ENCODE measurements at places on chromosomes 11 and 22.

DNA sequence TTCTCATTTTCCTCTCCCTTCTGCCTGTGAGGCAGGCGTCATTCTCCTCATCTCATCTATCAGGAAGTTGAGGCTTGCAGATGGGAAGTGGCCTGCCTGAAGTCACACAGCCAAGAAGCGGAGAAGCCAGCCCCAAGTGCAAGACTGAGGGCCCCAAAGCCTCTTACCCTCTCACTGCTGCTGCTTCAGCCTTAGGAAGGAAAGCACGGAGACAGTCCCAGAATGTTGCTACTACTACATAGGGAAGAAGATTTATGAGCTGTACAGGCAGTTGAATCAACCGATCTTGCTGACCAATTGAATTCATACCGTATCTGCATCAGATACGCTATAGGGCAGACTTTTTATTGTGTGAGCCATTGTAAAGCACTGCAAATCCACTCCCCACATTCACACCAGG lies 89.0 kb downstream of the CWC15 start:
- DNase-seq = no peak

- DNase-seq = no peak
These were observed 16.8 kb upstream of the RGL4 start for GRCh38 chr22:23673826-23674690.

GRCh38 chr22:47657224-47657623 lies 894.8 kb downstream of the TBC1D22A start:
- DNase-seq = no peak

GRCh38 chr11:109426442-109427240 lies 4.7 kb downstream of the C11orf87 start:
- DNase-seq = no peak

- DNase-seq = no peak
These were observed 140.4 kb downstream of the PARVA start for GRCh38 chr11:12517741-12518140.

DNA sequence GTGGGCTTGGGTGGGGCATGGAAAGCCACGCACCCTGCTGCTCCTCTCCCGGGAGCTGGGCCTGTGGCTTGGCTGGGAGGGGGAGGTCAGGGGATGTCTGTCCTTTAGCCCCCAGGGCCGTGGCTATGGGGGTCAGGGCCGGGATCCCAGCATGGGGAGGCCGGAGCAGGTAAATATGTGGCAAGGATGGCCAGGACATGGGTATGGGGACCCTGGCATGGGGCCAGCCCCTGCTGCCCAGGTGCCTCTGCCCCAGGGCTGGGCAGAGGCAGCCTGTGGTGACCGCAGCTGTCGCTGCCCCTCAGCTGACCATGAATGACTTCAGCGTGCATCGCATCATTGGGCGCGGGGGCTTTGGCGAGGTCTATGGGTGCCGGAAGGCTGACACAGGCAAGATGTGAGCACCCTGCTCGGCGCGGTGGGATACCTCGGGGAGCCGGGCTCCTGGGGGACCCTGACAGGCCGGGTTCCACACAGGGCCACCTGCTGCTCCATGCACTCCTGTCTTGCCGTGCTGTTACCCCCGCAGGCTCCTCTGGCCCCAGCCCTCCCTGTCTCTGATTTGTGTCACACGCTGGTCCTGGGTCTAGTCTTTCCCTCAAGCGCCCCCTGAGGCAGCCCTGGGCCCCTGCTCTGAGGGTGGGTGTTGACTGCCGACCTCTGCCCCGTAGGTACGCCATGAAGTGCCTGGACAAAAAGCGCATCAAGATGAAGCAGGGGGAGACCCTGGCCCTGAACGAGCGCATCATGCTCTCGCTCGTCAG lies 8.1 kb upstream of the ANKRD13D start:
- no peak for DNase-seq

- DNase-seq = no peak
These were observed 36.7 kb downstream of the ACO2 start for GRCh38 chr22:41505511-41506220.

GRCh38 chr11:118058311-118059245 lies 18.3 kb upstream of the TMPRSS4 start:
- DNase-seq = no peak

DNA sequence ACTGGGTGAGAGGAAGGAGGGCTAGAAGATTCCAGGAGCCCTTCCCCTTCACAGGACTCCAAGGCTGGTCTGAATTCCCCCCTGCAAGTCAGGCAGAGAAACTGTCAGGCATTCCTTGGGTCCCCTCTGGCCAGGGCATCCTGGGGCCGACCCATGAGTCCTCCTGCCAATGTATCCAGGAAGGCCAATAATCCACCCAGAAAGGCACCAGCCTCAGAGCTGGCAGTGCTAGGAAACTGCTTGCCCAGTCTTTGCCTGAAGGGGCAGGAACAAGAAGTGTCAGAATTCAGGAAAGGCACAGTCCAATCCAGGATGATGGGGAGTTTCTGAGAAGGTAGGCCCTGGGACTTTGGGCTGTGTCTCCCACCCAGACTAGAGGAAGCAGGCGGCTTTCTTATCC lies 41.0 kb downstream of the BUD13 start:
- no peak for DNase-seq

- DNase-seq = no peak
These were observed 85.2 kb downstream of the IGLL1 start for GRCh38 chr22:23494930-23495266.

DNA sequence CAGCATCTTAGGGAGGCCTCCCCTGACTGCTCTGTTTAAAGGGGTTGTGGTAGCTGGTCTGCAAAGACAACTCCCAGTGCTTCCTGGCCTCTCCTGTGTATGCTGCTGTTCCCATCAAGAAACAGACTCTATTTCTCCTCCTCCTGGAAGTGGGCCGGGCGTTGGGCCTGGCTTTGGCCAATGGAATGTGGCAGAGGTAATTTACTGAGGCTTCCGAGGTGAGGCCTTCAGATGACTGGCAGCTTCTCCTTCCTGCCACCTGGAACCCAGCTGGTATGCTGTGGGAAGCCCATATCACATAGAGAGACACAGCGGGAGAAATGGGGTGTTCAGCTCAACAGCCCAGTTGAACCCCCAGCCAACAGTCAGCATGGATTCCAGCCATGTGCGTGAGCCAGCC lies 25.1 kb upstream of the EIF3D start:
- no peak for DNase-seq

- peak; percentile 52 for DNase-seq
These were observed 25.0 kb upstream of the TMPRSS4 start for GRCh38 chr11:118051611-118052461.

DNA sequence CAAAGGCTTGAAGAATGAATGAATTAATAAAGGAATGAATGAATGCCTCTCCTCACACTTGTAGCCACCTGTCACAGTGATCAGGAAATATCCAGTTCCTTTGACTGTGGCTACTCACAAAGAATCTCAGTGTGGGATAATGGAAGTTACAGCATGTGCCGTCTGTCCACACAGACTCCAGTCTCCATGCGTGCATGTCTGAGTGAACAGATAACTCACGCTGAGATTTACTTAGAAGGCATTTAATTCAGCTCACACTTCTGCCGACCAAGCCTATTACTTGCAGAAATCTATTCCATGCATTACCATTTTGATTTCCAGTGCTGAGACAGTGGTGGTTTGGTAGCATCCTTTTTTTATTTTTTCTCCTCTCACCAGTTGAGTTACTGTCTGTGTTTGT lies 32.3 kb upstream of the HMGXB4 start:
- DNase-seq = no peak

- no peak for DNase-seq
These were observed 64.9 kb downstream of the BCR start for GRCh38 chr22:23245045-23245798.

GRCh38 chr11:57798905-57799559 lies 37.4 kb downstream of the CTNND1 start:
- no peak for DNase-seq

DNA sequence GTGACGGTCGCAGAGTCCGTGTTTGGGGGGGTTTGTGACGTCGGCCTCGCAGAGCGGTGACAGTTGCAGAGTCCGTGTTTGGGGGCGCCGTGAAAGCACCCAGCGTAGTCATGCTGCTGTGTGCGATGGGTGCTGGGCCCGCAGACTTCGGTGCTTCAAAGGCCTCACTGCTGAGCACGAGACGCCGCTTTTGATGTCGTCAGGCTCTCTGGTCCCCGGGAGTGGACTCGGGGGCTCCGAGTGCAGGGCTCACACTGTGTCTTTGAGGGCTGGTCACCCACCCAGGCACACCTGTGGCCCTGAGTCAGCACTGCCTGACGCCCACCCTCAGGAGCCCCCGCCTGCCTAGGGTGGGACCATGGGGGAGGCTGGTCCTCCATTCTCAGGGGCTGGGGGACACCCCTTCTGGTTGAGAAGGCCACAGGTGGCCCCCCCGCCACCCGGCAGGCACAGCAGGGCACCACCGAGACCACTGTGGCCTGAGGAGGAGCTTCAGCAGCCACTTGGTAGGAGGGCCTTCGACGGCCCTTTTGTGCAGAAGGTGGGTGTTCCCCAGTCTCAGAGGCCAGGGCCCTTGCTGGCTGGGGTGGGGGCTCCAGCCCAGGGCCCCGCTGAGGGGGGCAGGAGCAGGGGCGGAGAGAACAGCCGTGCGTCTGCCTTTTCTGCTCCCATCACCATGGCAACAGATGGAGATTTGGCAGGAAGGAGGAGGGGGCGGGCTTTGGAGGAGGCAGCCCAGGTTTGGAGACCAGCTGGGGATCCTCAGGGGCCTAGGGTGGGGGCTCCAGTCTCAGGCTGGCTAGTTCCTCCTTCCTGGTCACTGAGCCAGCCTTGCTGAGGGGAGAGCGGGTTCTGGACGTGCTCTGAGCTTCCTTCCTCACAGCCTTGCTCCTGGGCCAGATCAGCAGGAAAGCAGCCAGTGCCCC lies 20.9 kb downstream of the BRSK2 start:
- DNase-seq = no peak

GRCh38 chr11:106727256-106727655 lies 291.0 kb downstream of the GUCY1A2 start:
- DNase-seq = no peak

DNA sequence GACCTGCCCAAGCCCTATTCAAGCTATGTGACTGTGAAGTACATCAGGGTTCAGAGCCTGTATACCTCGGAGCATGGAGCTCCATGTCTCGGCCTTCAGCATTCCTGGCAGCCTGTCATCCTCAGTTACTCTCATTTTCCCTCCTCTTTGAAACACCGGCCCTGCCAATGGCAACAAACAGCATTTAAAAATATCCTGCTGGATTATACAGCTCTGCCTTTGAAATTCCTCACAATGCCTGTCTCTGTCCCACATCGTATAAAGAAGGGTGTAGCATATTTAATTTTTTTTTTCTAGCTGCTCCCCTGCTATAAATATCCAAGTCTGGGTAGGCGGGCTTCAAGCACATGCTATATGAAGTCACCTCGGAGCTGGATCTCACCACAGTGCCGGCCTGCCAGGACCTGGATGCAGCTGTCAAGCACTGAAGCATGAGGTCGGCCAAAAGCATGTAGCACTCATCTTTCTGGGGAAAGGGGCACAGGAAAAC lies 11.8 kb downstream of the ABTB2 start:
- no peak for DNase-seq

- no peak for DNase-seq
These were observed 5.8 kb upstream of the TCN1 start for GRCh38 chr11:59872076-59872475.

DNA sequence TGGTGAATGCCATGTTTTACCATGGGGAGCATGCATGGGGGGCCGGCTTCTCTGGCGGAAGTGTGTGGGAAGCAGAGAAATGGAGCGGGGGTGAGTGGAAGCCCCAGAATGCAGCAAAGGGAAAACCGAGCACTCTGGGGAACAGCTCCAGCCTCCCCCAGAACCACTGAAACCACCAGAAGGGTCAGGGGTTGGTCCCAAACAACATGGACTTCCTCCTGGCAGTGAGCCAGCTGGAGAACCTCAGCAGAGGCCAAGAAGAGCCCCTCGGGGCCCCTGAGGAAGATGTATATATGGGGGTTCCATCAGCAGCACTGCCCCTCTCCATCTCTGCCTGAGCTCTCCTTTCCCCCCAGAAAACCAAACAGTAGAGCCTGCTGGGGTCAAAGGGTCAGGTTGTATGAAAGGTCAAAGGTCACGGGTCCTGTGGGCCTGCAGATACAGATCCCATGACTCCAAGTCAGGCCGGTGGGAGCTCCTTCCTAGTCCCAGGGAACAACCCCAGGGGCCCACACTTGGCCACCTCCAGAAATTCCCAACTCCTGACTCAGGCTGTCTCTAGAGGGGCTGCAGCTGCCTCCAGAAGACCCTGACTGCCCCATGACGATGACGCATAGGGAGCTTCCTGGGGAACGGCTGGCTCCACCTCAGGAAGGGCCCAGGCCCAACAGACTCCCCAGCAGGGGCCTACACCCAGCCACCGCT lies 48.5 kb upstream of the TIMP3 start:
- DNase-seq = no peak

DNA sequence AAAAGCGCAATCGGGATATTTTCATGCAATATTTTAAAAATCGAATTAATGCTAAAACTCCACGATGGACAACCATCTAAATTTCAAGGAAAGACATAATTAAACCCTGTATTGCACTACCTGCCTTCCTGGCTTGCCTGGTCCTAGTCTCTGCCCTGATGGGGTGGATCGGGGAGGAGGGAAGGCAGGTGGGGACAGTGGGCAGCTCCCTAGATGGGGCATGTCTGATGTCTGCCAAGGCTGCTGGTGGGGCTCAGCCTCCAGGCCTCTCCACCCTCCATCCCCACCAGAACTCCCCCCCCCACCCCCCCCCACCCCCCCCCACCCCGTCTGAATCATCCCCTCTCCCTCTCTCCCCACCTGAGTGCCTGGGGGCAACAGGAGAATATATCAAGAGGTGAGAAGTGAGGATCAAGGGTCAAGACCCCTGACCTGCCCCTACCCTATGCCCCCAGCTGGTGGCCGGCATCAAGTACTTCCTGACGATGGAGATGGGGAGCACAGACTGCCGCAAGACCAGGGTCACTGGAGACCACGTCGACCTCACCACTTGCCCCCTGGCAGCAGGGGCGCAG lies 650 bp downstream of the CST6 start:
- DNase-seq = no peak

GRCh38 chr11:102981324-102981910 lies 25.9 kb upstream of the MMP13 start:
- no peak for DNase-seq

- DNase-seq = no peak
These were observed 117.9 kb downstream of the MED15 start for GRCh38 chr22:20625270-20625669.

GRCh38 chr11:69221086-69221485 lies 65.4 kb downstream of the SMIM38 start:
- DNase-seq = no peak

GRCh38 chr11:2929950-2930703 lies 907 bp upstream of the PHLDA2 start:
- no peak for DNase-seq

- no peak for DNase-seq
These were observed 24.2 kb downstream of the MFNG start for GRCh38 chr22:37461961-37462360.

- no peak for DNase-seq
These were observed 1333.1 kb upstream of the TENM4 start for GRCh38 chr11:80773919-80774318.

- DNase-seq = peak; percentile 34
These were observed 69.4 kb upstream of the FGF3 start for GRCh38 chr11:69888483-69889181.

- no peak for DNase-seq
These were observed 115.8 kb downstream of the MAML2 start for GRCh38 chr11:96227244-96227643.
